ENCODE measurements at places on chromosomes 13 and 19.

DNA sequence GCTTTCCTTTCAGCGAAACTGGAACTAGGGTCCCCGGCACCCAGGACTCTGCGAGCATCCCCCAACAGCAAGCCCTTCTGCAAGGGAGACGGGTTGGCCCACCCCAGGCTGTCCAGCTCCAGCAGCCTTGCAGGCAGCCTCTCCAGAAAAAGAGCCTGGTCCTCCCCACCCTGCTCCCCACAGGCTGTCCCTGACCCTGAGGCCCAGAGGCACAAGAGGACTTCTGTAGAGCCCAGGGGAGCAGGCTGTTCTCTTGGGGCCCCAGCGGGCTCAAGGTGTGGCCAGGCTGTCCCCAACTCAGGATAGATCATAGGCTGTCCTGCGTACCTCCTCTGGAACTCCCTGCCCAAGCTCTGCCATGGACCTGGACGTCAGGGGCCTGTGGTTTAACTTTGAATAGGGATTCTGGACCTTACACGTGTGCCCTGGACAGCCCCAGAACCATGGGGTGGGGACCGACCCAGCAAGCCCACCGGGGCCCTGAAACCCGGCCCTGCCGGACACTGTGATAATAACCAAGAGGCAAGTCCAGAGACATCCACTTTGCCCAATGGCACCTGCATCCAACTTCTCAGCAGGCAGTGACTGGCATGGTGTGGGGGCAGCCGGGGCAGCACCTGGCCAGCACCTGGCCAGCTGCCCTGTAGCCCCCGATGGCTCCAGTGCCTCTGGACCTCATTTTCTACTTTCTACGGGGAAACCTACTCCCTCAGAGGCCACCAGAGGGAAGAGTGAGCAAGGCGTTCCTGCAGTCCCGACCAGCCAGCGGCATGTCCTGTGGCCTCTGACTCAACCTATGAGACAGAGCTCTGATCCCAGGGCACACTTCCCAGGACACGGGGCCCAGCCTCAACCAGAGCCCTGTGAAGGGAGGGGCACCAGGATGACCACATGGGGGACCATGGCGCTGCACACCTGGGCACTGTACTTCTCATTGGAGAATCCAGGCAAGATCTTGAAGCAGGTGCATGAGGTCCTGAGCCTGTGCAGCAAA is 50.9 kb upstream of the TPM4 start:
- DNase-seq, result no peak

- DNase-seq, result no peak
Observed at GRCh38 chr19:45863840-45864628, at the start of gene FOXA3. Gene FOXA3 (plus strand): TSS chr19:45864326. CDS start chr19:45864457, 131 bp downstream.

- DNase-seq, result no peak
Observed at GRCh38 chr19:48836089-48837017, at the start of gene HSD17B14. Gene HSD17B14 (minus strand): TSS chr19:48836491. CDS start chr19:48836411, 80 bp downstream.

GRCh38 chr13:113062691-113063090 is 42.9 kb upstream of the F7 start:
- DNase-seq, result no peak

- DNase-seq, result no peak
Observed at GRCh38 chr13:93169980-93170379, 56.6 kb upstream of the GPC6 start.

DNA sequence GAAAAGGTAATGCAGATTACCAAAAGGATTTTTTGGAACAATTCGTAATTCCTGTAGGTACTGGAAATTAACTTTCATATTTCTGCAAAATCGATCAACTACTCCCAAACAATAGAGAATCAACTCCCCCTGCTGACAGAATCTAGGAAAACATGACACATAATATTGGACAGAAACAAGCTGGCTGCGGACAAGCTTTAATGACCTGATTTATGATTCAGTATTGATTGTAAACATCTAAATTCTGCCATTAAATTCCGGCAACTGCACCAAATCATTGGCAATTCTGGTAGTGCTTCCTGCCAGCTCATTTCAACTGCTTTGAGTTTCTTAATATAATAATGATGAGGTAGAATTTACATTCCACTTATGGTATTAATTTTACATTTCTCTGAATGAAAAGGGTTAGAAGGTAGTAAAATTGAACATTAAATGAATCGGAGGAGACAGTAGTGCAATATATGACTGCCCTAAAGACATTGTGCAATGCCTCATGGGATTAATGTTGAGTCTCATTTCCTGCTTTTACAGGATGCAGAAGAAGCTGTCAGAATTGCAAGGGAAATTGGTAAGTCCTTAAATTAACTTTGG is 146.5 kb downstream of the PCCA start:
- DNase-seq, result no peak

DNA sequence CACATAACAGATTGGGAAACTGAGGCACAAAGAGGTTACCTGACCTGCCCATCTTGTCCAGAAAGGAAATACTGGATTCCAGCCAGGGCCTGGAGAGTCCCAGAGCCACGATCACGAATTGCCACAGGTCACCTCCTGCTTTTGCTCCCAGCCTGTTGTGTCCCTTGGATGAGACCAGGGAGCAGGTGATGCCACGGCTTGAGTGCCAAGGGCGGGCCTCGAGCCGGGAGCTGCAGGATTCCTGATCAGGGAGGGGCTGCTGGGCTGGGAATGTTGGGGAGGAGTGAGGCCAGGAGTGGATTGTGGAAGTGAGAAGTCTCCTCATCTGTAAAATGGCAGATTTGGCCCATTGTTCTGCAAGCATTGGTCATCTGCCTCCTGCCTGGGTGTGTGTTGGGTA is 29.4 kb downstream of the DNM2 start:
- no peak for DNase-seq

DNA sequence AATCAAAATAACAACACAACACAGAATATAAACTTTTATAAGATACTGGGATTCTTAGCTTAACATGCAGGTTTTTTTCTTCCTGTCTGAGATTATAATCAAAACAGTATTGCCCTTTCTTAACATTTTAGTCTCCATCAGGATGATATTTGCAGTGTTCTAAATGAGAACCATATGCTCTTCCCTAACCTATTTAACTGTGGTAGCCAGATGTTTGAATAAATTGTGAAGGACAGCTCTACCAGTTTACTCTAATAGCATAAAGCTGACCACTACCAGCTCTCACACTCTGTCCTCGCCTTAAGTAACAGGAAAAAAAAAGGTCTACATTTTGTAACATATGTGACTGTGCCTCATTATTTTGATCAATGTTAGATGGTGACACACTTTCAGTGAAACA is 618.7 kb upstream of the SGCG start:
- no peak for DNase-seq

DNA sequence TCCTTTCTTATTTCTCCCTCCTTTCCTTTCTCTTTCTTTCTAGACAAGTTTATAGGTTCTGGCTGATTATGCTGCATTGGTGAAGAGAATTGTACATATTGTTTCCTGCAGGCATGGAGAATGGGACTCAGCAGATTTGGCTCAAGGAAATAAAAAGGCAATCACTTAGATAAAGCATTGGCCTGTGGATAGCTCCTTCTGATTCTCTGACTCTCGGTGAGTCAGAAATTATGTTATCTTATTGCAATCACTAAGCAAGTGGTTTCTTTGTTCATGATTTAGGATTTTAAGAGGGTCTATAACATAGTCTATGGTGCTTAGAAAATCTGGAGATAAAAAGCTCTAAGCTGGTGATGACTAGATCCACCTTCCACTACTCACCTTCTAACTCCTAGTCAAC is 54.0 kb upstream of the POSTN start:
- DNase-seq, result no peak

DNA sequence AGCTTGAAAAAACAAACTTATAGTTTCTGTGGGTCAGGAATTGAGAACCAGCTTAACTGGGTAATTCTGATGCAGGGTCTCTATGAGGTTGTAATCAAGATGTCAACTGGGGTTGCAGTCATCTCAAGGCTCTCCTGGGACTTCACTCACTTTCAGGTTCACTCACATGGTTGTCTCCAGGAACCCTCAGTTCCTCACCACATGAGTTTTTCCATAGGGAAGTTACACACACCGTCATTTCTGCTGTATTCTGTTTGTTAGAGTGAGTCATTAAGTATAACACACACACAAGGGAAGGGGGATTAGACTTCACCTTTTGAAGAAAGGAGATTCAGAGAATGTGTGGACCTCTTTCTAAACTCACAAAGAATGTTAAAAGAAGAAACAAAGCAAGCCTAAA is 34.9 kb upstream of the MLNR start:
- DNase-seq, result no peak

DNA sequence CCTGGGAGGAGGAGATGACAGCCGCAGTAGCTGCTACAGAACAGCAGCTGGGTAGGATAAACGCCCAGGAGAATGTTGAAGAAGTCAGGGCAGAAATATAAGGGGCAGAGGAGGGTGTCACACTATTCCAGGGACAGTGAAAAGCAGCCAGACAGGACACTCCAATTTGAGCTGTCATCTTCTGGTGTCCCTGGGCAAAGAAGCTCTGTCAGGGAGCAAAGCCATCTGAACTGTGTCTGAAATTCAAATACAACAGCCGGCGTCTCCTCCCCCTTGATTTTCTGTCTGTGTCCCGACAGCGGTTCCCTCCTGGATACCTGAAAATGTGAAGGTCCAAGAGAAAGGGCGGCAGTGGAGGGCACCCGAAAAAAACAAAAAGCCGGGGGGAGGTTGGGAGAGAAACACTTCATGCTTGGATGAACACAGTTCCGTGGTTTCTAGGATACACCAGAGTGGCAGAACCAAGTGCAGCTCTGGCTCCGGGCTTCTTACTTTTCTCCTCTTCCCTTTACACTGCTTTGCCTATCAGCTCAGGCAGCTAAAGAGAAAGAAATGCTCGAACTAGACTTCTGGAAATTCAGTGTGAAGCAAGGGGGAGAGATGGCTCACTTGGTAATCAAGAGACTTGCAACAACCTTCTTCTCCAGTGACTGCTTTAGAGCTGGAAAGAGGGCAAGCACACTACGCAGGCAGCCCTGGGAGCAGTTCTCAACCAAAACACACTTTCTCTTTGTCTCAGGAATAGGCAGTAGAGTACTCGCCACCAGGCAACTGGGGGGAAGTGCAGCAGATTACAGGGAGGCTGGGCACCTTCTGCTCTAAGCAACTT is 465.6 kb downstream of the ITGBL1 start:
- DNase-seq, result no peak

GRCh38 chr19:46579361-46579879 is 21.7 kb upstream of the CALM3 start:
- no peak for DNase-seq

GRCh38 chr13:69487576-69487975 is 620.0 kb upstream of the ATXN8OS start:
- no peak for DNase-seq

DNA sequence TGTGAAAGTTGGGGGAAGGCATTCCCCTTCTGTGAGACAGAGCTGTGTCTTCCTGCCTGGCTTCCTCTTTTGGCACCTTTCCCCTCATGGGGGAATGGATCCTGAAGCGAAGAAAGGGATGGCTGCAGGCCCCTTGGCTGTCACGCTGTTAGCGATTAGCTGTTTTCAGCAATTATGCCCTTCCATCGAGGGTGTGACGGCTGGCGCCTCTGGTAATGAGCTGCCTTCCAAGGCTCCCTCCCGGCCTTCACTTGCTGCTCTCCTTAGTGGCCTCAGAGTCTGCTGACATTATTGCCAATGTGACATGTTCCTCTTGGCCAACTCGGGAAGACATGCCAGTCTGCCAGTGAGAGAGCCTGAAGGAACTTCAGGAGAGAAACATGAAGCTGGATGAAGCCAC is 162.1 kb downstream of the ZIC5 start:
- DNase-seq, result no peak

DNA sequence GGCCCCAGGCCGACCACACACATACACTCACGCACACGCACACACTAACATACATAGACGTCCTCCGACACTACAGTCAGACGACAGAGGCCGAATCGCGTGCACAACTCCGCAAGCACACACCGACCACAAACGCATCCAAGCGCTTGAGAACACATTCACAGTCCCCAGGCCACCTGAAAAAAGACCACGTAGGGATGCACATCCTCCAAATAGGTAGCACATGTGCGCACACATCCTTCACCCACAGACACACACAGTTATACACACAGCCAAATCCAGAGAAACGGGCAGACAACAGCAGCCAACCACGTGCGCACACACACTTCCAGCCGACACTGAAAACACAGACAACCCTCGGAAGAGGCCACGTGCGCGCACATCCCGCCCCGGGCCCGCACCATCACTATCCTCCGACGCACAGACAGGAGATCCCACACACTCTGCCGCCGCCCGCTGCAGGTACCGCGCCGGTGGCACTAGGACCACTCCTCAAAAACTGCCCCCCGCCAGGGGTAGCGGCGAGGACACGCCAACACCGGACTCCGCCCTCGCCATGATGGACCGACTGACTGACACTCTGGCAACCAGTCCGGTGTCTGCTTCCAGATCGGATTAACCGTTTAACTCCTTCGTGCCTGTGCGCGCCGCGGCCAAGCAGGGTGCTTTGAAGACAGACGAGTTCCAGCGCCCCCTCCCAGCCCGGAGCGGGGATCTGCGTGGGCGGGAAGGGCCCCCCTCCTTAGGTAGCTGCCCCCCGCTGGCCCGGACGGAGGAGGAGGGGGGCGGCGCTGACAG is 493 bp upstream of the PDE4A start:
- DNase-seq, result no peak

- no peak for DNase-seq
Observed at GRCh38 chr19:6409346-6409745, 15.3 kb downstream of the KHSRP start.

GRCh38 chr19:4866595-4867424 is 657 bp downstream of the PLIN3 start:
- no peak for DNase-seq

- no peak for DNase-seq
Observed at GRCh38 chr13:108272333-108272732, 2.8 kb downstream of the TNFSF13B start.

- DNase-seq, result no peak
Observed at GRCh38 chr19:6279620-6279930, 200 bp downstream of the MLLT1 start.

DNA sequence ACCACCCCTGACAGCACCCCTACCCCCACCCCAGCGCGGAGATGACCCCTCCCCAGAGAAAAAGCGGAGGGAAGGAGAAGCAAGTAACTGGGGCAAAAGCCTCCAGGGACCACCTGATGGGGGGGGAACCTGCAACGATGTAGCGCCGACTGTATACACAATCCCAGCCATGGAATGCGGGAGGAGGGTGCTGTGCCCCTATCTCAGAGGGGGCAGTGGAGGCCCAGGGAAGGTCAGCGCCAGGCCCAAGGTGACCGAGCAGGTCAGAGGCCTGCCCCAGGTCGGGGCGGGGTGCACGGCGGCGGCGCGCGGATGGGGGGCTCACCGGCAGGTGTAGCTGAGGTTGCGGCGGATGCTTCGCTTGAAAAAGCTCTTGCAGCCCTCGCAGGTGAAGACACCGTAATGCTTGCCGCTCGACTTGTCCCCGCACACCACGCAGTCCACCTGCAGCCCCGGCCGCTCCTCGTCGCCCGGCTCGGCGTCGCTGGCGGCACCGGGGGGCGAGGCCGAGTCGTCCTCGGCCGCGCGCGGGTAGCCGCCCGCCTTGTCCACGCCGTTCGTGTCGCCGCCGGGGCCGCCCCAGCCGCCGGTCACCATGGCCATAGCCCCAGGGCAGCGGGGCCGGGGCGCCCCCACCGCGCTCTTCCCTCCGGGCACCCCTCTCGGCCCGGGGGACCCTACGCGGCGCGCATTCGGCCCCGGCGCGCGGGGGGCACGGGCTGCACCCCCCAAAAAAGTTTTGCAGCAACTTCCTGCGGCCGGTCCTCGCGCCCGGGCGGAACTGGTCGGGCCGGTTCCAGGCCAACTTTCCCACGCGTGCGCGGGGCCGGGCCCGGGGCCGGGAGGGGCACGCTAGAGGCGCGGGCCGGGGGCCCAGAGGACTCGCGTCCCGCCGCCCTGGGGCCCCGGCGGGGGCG is 843 bp downstream of the NR2F6 start:
- DNase-seq, result no peak

- no peak for DNase-seq
Observed at GRCh38 chr19:57964761-57965160, 9.6 kb downstream of the C19orf18 start.

GRCh38 chr19:48637948-48638830 is 1.0 kb upstream of the DBP start:
- peak; percentile 62 for DNase-seq
